Right renal cortex interstitium (tissue), 3 donors: ENCODE measurements at places on chromosomes 3 and 15. TPM values are rescaled to one million over a fixed set of nuclear protein-coding genes. Genes with fewer than 3 reads are reported as not detected.

- DNase-seq: no peak
Observed at GRCh38 chr15:76566276-76566675, 229.7 kb downstream of the ISL2 start.

DNA sequence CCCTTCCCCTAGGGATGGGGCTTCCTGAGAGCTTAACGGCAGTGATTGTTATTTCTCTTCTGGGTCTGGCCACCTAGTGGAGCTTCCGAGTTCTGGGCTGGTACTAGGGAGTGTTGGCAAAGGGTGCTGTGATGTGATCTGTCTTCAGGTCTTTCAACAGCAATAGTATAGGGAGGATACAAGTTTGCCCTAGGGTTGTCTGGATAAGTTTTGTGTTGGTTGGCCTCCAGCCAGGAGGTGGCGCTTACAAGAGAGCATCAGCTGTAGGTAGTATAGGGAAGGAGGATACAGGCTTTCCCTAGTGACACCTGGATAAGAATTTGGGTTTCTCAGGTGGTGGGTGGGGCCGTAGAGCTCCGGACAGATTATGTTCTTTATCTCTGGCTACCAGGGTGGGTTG, 19.2 kb upstream of the CPOX start:
- no peak for DNase-seq

GRCh38 chr3:144810160-144810559, 838.5 kb downstream of the DIPK2A start:
- no peak for DNase-seq

DNA sequence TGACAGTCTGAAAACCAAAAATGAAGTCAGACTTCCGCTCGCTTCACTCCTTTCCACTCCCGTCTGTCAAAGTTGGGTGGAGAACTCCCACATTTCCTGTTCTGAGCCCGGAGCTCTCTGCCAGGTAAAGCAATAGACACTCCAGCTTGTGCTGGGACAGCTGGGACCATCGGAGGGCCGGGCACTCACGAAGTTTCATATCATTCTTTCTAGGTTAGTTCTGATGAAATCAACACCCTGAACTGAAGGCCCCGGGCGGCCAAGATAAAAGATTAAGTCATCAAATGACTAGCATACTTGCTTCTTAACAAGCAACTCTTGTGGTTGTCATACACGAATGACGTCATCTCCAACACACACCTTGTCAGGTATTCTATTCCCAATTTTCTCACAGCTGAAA, 42.1 kb downstream of the MAGI1 start:
- no peak for DNase-seq

GRCh38 chr3:6189384-6189783, 671.5 kb upstream of the GRM7 start:
- no peak for DNase-seq

- DNase-seq: no peak
Observed at GRCh38 chr3:12479919-12480427, 4.3 kb upstream of the TSEN2 start.

Gene ALS2CL
- polyA plus RNA-seq: 9.7 TPM

Gene TBCCD1
- polyA plus RNA-seq: 19.5 TPM

Gene BCHE
- 12.2 TPM for polyA plus RNA-seq

Gene CEP97
- 15.5 TPM for polyA plus RNA-seq

Gene CLDN18
- polyA plus RNA-seq: 0.79 TPM

Gene LYZL4
- polyA plus RNA-seq: not detected

Gene GOLGA6D
- polyA plus RNA-seq: 0.11 TPM

Gene CAND2
- 10.1 TPM for polyA plus RNA-seq

Gene BFSP2
- polyA plus RNA-seq: 0.50 TPM

Gene LMAN1L
- not detected for polyA plus RNA-seq
